ENCODE measurements at places on chromosomes 6 and 20. TPM values are rescaled to one million over a fixed set of nuclear protein-coding genes. Genes with fewer than 3 reads are reported as not detected.
A peak's percentile ranks its signal among the peaks of the same experiment; 100 is the strongest.

- no peak for DNase-seq
These were observed 41.5 kb downstream of the SNRPB start for GRCh38 chr20:2429051-2429450.

DNA sequence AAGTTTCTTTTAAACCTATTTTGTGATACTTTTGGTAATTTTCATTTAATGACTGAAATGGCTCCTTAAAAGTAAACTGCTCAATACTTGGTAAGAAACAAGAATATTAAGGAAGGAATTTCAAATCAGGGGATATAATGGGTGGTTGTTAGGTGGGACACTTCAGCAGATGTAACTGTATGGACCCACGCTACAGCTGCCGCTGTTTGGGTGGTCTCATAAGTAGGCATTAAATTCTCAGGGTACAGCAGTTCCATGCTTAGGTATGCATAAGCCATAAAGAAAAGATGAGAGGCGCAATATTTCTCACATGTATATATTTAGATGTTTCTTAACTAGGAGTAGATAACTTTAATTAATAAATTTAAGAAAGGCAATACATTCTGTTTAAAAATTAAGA lies 35.0 kb downstream of the COL19A1 start:
- DNase-seq: no peak

- DNase-seq: no peak
These were observed 73.5 kb downstream of the ZFP64 start for GRCh38 chr20:52118016-52118623.

DNA sequence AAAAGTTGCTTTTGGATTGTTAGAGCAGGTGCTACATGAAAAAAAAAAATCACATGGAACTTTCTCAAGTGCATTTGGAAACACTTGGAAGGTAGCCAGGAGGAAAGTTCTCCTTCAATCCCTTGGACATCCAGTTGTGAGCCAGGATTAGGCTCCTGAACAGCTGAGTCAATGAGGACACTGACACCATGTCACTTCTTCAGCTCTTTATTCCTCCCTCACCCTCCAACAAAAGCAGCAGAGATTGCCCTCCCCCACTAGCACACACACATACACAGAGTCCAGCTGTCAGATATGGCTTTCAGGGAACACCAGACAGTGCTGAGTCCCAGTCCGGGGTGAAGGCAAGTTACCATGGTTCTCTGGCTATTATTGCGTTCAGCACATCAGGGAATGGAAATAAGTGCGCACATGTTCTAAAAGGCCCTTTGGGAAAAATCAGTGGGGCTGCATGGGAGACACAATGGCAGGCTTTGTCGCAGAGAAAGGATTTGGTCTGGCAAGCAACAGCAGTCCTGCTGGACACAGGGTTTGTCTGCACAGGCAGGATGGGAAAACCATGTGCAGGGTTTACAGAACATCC lies 124.7 kb upstream of the MARCKS start:
- DNase-seq: no peak

- DNase-seq: no peak
These were observed 6.7 kb upstream of the TMEM30A start for GRCh38 chr6:75291331-75291730.

GFOD1 gene
- 2.6 TPM for polyA plus RNA-seq

- DNase-seq: no peak
These were observed 251.2 kb downstream of the GJA1 start for GRCh38 chr6:121686611-121687023.

CYP24A1 gene
- polyA plus RNA-seq: not detected

CLPSL1 gene
- not detected for polyA plus RNA-seq

DNA sequence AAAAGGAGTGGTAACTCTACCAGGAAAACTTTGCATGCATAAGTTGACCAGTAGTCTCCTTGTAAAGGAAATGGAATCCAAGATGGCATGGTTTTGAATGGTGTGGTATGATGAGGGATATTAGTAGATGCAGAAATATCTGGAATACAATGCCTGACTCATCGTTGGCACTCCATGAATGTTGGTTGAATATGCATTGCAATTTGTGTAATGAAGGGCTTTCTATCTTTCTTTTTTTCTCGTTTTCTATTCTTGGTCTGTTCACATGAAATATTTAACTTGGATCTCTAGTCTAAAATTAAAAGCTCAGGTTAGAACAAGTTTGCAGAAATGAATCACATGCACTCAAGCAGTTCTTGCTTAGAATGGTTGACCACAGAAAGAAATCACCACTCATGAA lies 277.3 kb upstream of the PRND start:
- DNase-seq: no peak

GRCh38 chr6:30793521-30794194 lies 49.3 kb upstream of the IER3 start:
- DNase-seq: no peak

IFT52 gene
- 3.3 TPM for polyA plus RNA-seq

LAMA5 gene
- 13.9 TPM for polyA plus RNA-seq

KIAA0408 gene
- 0.07 TPM for polyA plus RNA-seq

DNA sequence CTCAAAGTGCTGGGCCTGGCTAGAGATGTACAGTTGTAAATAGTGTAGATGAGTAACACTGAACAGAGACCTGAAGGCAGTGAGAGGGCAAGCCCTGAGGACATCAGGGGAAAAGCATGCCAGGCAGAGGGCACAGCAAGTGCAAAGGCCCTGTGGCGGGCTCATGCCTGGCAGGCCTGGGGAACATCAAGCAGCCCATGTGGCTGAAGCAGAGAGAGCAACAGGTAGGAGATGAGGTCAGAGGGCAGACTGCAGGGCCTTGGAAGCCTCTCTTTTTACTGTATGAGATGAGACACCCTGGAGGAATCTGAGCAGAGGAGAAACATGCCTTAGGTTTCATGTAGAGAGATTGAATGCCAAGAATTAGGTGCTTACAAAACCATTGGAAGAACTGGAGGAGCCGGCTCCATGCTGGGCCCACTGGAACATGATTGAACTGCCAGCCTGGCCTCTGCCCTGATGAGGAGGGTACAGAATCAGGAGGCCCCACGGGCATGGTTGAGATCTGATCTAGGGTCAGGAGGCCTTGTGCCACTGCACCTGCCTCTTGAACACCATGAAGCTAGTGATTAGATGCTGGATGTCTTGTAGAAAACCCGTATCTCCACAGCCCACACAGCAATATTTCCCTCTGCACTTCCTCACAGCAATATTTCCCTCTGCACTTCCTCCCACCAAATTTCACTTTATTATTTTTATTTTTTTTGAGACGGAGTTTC lies 5.9 kb upstream of the HMGA1 start:
- no peak for DNase-seq

GRCh38 chr6:23650676-23651075 lies 475.3 kb upstream of the NRSN1 start:
- DNase-seq: no peak

GRCh38 chr20:52084727-52085126 lies 106.9 kb downstream of the ZFP64 start:
- DNase-seq: no peak

DNA sequence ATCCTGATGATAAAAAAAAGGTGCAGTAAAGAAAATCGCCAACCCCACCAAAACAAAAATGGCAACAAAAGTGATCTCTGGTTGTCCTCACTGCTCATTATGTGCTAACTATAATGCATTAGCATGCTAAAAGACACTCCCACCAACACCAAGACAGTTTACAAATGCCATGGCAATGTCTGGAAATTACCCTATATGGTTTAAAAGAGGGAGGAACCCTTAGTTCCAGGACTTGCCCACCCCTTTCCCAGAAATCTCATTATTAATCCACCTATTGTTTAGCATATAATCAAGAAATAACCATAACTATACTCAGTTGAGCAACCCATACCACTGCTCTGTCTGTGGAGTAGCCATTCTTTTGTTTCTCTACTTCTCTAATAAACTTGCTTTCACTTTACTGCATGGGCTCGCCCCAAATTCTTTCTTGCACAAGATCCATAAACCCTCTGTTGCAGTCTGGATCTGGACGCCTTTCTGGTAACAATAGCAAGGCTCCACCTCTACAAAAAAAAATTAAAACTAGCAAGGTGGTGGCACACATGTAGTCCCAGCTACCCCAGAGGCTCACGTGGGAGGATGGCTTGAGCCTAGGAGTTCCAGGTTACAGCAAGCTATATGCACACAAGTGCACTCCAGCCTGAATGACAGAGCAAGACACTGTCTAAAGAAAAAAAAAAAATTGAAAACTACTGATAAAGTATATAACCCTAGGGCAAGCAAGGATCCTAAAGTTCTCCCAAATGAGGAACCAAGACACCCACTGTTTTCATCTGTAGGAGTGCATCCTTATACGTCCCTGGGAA lies 278.8 kb upstream of the JARID2 start:
- no peak for DNase-seq

DNA sequence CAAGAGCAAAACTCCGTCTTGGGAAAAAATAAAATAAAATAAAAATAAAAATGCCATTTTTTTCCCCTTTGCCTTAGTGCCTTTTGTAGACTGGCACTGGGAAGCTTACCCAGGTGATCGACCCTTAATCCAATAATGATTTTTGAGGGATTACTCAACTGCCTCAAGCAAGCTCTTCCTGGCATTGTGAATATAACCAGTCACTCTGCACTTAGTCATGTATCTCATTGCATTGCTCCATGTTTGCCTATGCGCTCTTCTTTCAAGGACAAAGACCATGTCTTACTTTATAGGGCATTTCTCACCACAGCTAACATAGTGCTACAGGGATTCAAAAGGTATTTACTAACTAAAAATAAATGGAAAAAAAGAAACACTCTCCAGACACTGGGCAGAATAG lies 13.0 kb downstream of the GFOD1 start:
- no peak for DNase-seq

GRCh38 chr20:63777614-63778013 lies 38.0 kb downstream of the SLC2A4RG start:
- no peak for DNase-seq

DNA sequence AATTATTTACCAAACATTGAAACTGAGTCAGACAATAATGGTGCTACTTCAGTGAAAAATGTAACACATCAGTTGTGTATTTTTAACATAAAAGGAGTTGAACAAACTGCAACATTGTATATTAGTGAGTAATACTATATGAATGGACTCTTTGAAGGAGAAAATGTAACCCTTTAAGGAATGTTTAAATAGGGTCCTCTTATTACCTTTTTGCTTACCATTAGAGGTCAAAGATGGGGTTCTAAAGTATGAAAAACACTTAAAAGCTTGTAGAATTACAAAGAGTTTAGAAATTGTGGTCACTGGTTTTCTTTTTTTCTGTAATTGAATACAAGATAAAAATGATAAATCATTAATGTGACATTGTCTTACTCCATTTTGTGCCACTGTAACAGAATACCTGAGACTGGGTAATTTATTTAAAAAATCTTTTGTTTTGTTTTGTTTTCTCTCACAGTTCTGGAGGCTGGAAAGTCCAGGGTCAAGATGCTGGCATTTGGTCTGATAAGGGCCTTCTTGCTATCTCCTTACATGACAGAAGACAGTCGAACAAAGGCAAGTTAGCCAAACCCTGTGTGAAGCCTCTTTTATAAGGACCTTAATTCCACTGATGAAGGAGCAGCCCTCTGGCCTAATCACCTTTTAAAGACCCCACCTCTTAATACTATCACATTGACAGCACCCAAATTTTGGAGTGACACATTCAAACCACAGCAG lies 43.2 kb downstream of the SESN1 start:
- DNase-seq: no peak

- DNase-seq: no peak
These were observed 2.0 kb downstream of the ZNF318 start for GRCh38 chr6:43367245-43367984.

TGM3 gene
- polyA plus RNA-seq: 0.28 TPM

SLC22A2 gene
- polyA plus RNA-seq: not detected

DNA sequence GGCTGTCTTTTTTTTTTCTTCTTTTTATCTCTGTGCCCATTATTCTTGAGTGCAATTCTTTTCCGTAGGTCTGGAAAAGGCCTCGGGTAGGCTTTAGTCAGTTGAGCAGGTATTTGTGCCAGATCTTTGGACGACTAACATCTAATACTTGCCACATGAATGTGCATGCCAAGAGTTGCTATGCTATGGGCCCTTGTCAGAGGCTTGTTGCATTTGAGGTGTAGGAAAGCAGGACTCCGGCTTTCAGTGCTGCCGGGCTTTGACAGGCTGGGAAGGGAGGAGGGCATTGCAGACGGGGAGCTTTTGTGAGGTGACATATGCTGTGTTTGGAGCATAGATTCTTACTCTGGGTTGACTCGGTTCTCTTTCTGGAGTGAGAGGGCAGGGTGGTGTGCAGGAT lies 10.2 kb downstream of the LRRC1 start:
- DNase-seq: no peak

GRCh38 chr20:63094767-63095499 lies 88.2 kb upstream of the BHLHE23 start:
- DNase-seq: no peak

- no peak for DNase-seq
These were observed 31.1 kb downstream of the CNKSR3 start for GRCh38 chr6:154479351-154479769.

DNA sequence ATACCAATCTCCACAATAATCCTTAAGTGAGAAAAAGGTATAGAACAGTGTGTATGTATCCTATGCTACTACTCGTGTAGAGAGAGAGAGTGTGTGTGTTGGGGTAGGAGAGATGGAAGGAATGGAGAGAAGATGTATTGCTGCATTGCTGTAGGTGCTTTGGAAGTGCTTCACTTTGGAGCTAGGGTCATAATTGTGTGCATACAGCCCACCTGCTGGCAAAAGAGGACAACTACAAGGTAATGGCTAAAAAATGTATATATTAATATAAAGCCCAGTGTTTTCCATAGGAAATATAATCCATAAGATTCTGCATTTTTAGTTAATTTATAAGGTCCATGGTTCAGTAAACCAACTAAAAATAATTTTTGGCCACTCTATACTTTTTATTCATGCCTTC lies 36.1 kb downstream of the SERAC1 start:
- DNase-seq: no peak

PSORS1C2 gene
- not detected for polyA plus RNA-seq

ADTRP gene
- 0.21 TPM for polyA plus RNA-seq

GRCh38 chr20:58646703-58647102 lies 4.4 kb upstream of the STX16 start:
- no peak for DNase-seq

- DNase-seq: peak; percentile 71
These were observed 43.5 kb upstream of the SLCO4A1 start for GRCh38 chr20:62598761-62599194.

CTAGE9 gene
- not detected for polyA plus RNA-seq

GRCh38 chr6:34152042-34152524 lies 6.2 kb upstream of the GRM4 start:
- no peak for DNase-seq

CCN6 gene
- polyA plus RNA-seq: 0.54 TPM

DNAH8 gene
- not detected for polyA plus RNA-seq

- no peak for DNase-seq
These were observed 93.7 kb downstream of the MYO6 start for GRCh38 chr6:75842732-75843131.

DNA sequence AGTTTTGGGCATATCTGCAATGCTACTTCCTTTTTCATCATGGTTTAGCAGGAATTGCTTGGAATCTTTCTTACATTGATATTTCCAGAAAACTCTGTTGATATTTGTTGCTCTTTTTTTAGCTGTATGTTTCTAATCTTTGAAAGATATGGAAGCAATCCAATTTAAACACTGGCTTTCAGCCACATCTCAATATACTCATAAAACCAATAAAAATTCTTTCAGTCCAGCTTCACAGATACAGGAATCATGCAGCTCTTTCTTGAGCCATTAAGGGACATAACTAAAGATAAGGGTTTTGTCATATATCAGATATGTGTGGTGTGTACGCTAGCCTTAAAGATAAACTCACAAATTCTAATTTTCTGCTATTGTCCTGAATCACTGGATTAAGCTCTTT lies 47.4 kb downstream of the PKIB start:
- no peak for DNase-seq

Measured in liver (tissue), 10 donors.